Omental fat pad (tissue), 4 donors: ENCODE measurements at places on chromosomes 13 and 19.

DNA sequence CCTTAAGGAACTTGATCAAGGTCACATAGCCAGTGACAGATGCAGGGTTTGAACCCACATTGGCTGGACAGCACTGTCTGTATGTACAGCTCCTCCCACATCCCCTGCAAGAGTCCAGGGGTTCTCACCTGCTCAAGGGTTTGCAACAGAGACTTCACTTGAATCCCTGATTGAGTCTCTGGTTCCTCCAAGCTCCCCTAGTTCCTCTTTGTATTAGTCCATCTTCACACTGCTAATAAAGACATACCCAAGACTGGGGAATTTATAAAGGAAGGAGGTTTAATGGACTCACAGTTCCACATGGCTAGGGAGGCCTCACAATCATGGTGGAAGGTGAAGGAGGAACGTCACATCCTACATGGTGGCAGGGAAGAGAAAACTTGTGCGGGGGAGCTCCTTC lies 72.8 kb upstream of the CLDN10 start:
- no peak for DNase-seq

GRCh38 chr19:38831142-38831605 lies 420 bp downstream of the ECH1 start:
- DNase-seq, result peak; percentile 48

GRCh38 chr19:4567584-4568071 lies 8.1 kb upstream of the SEMA6B start:
- peak; percentile 55 for DNase-seq

DNA sequence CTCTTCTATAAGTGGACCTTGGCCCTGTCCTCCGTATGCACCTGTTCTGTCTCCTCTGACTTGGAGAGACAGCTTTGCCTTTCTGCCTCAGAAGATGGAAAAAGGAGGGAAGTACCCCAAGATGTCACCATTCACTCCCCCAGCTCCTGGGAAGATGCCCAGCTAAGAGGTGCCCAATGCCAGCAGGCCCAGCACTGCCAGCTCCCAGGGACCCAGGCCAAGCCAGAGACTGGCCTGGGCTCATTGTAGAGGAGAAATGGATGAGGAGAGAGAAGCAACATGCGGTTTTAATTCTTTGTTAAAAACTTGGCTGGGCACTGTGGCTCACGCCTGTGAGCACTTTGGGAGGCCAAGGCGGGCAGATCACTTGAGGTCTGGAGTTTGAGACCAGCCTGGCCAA lies 111.5 kb upstream of the ZNF507 start:
- DNase-seq, result no peak

- DNase-seq, result no peak
These were observed 4.3 kb upstream of the PALM start for GRCh38 chr19:704447-704741.

DNA sequence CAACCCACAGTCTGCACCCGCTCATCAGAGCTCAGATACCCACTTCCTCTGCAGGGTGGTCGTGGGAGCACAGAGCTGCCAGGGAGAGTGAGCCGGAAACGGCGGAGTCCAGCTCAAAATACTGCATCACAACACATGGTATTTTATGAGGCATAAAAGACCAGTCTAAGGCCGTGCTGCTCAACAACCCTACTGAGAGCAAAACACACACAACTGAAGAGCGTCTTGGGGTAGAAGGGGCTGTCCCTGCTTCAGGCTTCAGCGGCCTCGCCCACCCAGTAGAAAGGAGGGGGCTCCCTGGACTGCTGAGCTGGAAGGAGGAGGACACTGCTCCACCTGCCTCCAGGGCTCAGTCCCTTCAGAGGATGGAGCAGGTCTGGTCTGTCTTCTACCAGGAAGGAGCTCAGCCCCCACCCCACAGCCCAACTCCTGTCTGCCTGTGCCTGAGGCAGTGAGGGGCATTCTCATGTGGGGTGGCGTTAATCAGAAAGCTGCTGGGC lies 36.9 kb downstream of the NAXD start:
- DNase-seq, result no peak

DNA sequence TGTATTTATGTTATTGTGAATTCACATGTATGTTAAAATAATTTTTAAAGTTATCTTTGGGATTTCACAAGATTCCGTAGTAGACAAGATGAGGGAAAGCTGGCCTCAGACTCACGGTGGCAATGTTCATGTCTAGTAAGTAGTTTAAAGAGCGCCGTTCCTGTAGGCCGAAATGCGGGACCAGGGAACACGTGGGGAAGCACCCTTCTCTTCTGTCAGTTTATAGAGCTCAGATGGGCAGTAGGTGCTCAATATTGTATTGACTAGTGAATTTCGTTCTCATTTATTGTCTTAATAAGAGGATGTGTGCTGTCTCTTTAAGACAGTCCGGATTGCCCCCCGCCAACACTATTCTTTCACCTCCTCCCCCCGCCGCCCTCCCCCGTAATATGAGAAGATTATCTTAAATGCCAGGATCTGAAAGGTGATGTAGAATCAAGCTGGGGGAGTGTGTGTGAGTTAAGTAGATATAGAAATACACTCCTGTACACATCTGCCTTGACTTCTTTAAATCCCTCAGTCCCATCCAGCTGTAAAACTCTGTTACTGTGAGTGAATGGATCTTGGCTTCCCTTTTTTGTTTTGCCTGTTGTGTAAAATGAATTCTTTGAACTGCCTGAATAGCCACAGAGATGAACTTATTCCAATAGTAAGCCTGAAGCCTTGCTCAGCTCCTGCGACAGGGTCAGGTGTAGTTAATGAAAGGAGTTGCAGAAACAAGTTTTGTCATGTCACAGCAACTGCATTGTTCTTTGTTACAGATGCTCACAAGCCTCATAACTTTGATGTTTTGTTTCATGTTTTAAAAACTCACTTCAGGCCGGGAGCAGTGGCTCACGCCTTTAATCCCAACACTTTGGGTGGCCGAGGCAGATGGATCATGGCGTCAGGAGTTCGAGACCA lies 1.3 kb downstream of the LAMP1 start:
- DNase-seq, result no peak

- no peak for DNase-seq
These were observed 21.4 kb downstream of the KCTD4 start for GRCh38 chr13:45179428-45179827.

GRCh38 chr13:42225051-42225450 lies 46.9 kb upstream of the AKAP11 start:
- DNase-seq, result no peak

DNA sequence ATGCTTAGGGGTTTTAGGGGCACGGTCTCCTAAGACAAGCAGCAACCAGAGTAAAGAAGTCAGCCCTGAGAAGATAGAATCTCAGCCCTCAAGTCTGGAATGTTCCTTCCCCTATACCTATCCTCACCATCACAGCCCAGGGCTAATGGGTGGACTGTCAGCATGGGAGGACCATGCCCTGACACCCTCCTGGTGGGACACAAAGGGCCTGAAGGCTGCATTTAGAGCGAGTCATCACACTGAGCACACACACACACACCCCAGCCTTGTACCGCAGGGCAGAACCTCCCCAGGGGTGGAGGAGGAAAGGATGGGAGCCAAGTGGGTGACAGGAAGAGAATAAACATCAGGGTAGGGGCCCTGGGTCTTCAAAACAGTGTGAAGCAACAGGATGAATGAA lies 174.8 kb upstream of the SERP2 start:
- no peak for DNase-seq

DNA sequence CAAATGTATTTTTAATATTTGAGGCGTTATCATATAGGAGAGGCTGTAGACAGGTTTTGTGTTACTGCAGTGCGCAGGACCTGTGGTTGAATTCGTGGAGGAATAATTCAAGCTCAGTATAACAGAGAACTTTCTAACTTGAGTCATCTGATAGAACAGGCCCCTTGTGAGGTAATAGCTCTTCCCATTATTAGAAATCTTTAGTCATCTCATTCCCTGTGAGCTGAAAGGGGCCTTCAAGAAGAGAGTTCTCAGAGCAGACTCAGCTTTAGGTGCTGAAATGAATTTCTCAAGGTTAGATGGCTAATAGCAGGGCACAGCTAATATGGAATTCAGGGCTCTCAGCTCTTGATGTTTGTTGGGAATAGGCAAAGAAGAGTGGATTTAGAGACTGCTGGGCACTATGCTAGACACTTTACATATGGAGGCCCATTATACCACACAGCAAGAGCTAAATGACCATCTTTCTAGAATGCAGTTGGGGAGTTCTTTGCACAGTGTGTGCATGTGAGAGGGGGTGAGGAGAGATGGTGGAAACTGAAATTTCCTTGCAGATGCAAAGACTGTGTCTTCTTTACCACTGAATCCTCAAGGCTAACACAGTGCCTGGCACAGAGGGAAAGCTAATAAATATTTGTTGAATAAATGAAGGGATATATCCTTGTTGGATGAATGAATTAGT lies 89.5 kb downstream of the DGKH start:
- DNase-seq, result no peak

DNA sequence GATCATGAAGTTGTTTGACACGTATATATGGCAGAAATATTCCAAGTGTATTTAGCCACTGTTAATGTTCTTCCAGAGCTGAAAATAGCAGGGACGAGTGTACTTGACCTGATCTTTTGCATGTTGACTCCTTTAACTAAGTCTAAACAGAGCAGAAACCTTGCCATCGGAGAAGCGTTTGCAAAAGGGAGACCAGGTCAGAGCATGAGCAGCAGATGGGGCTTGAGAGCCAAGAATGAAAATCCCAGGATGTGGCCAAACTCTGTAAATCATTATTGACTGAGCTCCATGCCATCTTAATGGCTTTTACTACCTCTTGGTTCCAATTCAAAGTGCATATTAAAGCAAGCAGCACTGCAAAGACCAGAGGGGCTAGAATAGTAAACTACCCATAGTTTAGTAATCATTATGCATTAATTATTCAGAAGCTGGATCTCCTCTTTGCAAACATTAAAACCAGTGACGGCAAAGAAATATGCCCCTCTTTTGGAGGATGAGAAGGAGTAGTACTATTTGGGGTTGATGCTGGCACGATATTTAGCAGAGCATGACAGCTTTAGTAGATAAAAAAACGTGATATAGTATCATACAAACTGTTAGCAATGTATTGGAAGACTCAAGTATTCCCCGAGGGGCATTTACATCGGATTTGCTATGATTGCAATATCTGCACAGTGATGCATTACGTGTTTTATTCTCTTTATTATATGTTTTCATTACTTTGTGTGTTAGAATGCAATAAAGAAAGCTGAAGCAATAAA lies 55.7 kb downstream of the FAM216B start:
- no peak for DNase-seq

DNA sequence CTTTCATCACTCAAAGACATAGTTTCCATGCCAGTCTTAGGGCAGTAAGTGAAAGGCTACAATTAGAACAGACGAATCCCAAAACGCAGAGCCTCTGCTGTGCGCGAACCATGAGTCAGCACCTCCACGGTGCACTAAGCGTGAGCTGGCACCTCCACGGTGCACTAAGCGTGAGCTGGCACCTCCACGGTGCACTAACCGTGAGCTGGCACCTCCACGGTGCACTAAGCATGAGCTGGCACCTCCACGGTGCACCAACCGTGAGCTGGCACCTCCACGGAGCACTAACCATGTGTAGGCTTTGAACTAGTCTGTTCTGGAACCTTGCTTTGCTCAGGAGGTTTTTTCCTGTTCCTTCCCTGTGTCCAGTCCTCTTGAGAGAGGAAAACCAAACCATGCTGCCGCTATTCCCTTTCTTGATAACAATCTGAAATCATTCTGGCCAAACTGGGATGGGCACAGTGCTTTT lies 120.6 kb downstream of the IRS2 start:
- no peak for DNase-seq

DNA sequence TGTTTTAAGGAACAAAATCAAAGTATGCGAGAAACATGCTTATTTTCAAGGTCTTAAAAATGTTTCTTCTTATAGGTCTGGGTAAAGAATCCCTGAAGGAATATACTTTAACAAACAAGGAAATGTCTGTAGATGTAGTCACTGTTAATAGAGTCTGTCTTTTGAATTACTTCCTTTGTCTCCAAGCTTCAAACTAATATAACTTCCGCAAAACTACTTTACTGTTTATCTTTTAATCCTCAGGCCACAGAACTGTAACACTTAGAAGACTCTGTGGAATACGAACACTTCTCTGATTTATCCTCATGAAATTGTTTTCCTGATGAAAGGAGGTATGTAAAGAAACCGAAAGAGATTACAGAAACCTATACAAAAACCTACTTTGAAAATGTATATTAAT lies 316.0 kb downstream of the PCDH9 start:
- no peak for DNase-seq

DNA sequence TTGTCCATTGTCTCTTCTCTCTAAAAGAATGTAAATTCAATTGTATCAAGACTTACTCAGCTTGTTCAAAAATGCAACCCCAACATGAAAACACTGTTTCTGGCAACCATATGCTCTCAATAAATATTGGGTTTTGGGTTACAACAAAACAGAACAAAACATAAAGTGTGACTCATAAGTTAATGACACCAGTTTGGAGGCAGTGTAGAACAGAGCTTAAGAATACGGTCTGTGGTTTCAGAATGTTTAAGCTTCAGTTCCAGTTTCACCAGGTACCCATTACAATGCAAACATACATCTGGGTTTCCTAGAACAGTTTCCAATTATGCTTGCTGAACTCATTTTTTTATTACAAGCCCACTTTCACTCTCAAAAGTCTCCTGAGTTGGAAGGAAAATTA lies 285.8 kb upstream of the PCDH9 start:
- no peak for DNase-seq

DNA sequence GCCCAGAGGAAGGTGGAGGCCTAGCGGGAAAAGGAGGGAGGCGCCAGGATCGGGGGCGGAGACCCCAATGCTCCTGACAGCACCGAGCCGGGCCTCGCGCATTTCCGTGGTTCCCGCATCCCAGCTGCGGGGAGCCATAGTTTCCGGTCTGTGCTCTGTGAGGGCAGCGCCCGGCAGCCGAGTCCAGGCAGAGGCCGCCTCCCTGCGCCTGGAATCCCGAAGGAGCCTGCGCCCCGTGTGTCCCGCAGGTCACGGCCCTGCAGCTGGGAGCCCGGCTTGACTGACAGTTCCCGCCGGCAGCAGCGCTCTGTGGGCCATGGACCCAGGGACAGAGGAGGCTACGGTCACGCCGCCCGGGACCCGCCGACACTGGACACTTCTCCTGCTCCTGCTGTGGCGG lies 74.6 kb upstream of the C13orf46 start:
- DNase-seq, result no peak

DNA sequence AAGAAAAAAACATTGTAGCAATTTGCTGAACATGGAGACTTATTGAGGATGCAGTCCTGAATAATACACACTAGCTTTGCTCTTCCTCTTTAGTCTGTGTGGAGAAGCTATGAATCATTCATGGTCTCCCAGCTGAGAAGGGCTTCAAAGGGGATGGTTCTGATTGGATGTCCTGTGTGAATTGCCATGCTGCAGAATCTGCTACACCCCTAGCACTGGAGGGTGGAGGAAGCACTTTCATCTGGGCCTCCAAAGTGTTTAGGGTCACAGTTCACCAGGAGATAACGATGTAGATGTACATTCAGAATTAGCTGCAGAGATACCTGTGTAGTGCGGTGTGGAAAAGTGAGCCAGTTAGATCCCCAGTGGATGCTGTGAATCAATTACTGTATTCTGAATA lies 321.1 kb upstream of the EDNRB start:
- DNase-seq, result no peak

GRCh38 chr19:5635427-5635826 lies 12.5 kb downstream of the SAFB start:
- DNase-seq, result no peak

- DNase-seq, result no peak
These were observed 242.5 kb upstream of the SERP2 start for GRCh38 chr13:44131069-44131614.

GRCh38 chr19:56351208-56351607 lies 36.6 kb upstream of the ZSCAN5A start:
- DNase-seq, result no peak
